Hair follicular keratinocyte (primary cell): ENCODE measurements at places on chromosomes 13 and 19. TPM values are rescaled to one million over a fixed set of nuclear protein-coding genes. Genes with fewer than 3 reads are reported as not detected.

Gene KLK10
- 10.3 and 11.7 TPM in 2 replicates for total RNA-seq

Gene EBI3
- total RNA-seq = 0.23 TPM in 1 of 2 replicates, not detected in the other

Gene OR4F17
- not detected in 2 replicates for total RNA-seq

Gene DKKL1
- not detected in 2 replicates for total RNA-seq

Gene APOE
- 74.5 and 195 TPM in 2 replicates for total RNA-seq

Gene C3
- 63.2 and 88.6 TPM in 2 replicates for total RNA-seq

Gene AXL
- total RNA-seq = 66.6 and 94.9 TPM in 2 replicates

Gene C1QTNF9
- not detected in 2 replicates for total RNA-seq

Gene ANGPTL8
- not detected in 2 replicates for total RNA-seq

Gene KIR3DL1
- total RNA-seq = not detected in 2 replicates

Gene ZNF699
- total RNA-seq = 10.9 and 19.1 TPM in 2 replicates

Gene CPT1C
- 0.23 and 2.0 TPM in 2 replicates for total RNA-seq

Gene DAND5
- total RNA-seq = not detected in 2 replicates

Gene C19orf67
- not detected in 2 replicates for total RNA-seq

Gene LILRB3
- total RNA-seq = not detected in 2 replicates

Gene TYROBP
- not detected in 2 replicates for total RNA-seq
